Stimulated activated naive CD8-positive, alpha-beta T cell treated with anti-CD3 and anti-CD28 coated beads, Interleukin-15, amount 100 ng/mL, for 72 hours (primary cell): ENCODE measurements at places on chromosomes 13 and 19.

GRCh38 chr19:13165162-13165997 lies 15.2 kb downstream of the IER2 start:
- DNase-seq = no peak

DNA sequence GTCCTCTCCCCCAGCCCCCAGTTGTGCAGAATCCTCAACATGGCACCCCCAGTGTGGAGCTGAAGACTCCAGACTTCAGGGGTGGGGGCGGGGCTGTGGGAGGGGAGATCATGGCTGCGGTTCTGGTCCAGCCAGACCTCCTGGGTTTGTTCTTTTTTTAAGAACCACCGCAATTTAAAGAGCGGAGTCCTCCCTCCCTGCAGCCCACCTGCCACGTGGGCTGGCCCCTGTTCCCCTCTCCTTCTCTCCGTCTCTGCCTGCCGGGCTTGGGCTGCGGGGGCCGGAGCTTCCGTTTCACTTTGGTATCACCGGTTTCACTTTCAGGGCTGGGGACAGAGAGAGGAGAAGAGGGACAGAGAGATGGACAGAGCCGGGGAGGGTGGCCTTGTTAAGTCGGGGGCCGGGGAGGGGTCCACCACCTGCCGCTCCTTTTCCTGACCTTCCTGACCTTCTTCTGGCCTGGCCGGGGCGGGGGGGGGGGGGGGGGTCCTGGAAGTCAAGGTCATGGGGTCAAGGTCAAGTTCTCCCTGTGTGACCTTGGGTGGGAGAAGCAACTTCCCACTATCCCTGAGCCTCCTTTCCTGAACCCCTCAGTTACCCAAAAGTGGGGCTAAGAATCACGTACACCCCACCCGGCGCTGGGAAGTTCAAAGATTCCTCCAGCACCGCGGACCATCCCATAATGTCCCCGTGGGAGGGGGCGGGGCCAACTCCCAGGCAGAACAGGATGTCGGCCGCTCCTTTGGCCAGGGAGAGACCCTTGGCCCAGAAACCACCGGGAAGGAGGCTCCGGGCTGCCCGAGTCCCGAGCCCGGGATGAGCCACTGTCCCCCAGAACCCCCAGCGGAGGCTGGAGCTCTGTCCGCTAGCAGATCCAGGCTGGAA lies 11.3 kb upstream of the ZBTB7A start:
- DNase-seq = peak; percentile 55

DNA sequence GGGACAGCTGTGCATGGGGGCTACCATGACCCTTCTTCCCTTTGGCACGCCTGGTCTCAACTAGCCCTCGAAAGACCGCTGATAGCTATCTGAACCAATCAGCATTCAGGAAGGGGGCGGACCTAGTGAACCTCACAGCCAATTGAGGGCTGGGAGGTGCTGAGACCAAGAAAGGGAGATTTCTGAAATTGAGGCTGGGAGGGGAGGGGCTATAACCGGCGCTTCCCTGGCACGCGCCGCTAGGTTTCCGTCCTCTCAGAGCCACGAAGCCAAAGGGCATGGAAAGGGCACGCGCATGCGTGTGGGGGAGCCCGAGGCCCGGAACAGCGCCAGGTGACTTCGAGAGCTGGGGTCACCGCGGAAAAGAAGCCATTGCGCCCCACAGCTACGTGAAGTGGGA lies 4.2 kb upstream of the PAFAH1B3 start:
- DNase-seq = no peak

DNA sequence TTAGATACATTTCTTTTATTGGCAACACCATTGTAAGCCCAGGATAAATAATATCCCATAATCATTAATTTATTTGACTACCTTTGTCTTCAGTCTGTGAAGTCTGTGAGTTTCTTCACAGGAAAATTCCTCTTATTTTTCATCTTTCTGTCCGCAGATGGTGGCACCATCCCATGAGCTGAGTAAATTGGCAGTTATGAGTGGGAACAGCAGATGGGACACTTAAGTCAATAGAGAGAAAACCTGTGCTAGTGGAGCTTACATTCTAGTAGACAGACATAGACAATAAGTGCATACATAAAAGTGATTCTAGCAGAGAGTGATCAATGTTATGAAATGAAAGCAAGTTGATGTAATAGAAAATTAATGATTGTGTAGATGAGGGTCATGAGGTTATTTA lies 638.2 kb upstream of the MIR17HG start:
- no peak for DNase-seq

DNA sequence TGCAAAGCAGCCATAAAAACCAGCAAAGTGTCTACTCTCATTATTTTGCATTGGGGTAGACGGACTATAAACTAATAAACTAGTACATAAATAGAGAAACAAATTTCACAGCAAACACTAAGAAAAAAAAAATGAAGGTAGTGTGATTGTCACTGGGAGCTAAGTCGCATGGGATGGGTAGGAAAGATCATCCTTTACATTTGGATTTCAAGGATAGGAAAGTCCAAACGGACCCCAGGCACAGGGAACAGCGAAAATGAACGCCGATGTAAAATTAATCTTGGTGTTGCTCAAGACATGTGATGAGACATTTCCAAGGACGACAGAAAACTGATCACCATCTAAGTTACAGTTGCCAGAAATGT lies 690 bp upstream of the SGTA start:
- no peak for DNase-seq

DNA sequence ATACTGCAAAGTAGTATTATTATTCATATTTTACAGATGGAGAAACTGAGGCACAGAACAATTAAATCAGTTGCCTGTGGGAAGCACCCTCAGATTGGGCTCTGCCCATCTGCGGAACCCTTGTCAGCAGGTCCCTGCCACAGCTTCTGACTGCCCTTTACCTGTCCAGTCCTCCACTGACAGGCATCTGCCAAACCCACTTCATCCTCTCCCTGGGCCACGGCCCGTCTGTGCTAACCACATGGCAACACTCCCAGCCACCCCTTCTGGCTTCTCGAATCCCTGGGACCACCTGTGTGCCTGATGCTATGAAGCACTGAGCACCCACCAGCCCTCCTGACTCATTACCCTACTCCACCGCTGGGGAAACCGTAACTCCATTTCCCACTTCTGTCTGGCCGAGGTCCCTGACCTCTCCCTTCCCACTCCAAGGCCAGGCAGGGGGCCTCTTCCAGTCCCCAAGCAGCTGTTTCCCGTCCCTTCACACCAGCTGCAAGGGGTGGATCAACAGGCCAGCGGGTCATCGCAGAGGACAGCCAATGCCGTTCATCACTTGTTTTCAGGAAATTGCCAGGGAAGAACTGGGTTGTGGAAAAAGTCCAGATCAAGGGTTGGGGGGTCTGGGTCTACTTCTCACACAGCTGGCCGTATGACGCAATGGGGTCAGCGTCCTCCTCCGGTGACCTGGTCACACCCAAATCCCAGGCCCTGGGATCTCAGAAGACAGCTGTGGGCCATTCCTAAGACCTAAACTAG lies 2.5 kb downstream of the KANK3 start:
- no peak for DNase-seq

- no peak for DNase-seq
These were observed 58.1 kb downstream of the CELF5 start for GRCh38 chr19:3282564-3282963.

DNA sequence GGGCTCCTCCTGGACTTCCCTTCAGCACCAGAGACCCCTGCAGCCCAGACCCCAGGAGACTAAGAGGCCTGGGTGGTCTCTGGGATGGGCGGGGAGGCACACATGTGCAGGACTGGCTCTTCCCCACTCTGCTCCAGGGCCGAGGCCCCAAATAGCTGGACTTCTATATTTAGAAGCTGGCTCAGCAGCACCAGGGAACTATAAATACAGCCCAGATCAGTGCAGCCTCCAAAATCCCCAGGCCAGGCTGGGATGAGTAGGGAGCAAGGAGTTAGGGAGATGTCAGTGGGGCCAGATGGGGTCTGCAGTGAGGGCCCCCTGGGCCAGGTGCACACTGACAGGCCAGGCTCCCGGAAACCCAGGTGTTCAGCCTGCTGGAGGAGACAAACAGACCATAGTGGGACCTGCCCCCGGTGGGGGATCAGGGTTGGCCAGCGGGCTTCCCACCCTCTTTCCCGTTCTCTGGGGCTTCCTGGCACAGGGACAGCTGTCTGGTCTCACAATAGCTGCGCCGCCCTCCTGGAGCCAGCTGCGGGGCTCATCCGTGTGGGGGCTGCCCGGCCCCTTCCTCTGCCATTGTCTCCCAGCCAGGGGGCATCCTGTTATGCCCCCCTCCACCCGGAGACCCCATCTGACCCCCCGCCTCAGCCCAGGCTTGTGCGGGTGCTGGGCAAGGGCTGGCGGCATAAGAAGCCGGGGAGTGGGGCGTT lies 5.5 kb upstream of the ADGRE5 start:
- DNase-seq = no peak

DNA sequence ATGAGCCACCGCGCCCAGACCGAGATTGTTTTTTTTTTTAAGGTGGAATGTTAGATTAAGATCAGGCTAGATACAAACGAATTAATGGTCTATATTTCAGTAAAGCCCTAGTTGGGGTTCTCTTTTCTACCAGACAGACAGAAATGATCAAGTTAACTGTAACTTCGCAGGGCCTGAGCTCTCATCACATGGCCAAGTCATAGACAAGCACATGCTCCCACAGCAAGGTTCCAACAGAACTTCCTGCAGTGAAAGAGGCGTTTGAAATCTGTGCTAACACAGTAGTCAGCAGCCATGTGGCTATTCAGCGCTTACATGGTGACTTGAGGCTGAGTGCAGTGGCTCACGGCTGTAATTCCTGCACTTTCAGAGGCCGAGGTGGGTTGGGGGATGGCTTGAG lies 34.7 kb upstream of the SEMA6B start:
- no peak for DNase-seq

DNA sequence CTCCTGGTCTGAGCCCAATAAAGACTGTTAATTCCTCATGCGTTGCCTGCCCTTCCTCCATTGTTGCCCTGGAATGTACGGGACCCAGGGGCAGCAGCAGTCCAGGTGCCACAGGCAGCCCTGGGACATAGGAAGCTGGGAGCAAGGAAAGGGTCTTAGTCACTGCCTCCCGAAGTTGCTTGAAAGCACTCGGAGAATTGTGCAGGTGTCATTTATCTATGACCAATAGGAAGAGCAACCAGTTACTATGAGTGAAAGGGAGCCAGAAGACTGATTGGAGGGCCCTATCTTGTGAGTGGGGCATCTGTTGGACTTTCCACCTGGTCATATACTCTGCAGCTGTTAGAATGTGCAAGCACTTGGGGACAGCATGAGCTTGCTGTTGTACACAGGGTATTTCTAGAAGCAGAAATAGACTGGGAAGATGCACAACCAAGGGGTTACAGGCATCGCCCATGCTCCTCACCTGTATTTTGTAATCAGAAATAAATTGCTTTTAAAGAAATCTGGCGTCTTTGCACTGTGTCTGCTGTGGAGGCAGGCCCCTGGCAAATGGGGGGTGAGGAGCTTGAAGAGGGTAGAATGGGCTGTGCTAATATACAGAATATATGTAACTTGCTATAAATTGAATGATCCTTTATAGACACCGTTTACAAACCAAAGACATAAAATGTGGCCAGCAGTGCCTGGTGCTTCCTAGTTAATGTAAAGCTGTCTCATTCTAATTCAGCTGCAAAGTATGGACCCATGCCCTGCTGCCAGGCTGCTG lies 4.2 kb upstream of the RPS11 start:
- no peak for DNase-seq

DNA sequence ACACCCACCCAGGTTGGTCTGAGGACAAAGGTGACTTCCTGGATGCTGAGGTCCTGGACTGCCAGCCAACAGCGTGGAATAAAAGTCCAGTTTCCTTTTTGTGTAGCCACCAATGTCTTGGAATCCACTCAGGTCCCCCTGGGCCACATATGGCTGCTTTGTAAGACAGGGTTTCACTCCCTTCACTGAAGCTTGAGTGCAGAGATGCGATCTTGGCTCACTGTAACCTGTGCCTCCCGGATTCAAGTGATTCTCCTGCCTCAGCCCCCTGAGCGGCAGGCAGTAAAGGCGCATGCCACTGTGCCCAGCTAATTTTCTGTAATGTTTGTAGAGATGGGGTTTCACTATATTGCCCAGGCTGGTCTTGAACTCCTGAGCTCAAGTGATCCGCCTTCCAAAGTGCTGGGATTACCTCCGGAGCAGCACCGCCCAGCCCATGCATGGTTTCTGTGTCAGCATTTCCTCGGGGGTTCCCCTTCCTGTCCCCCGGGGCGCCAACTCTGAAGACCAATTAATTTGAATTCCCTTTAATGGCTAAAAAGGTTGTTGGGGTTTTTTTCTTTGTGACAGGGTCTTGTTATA lies 17.5 kb downstream of the KANK2 start:
- no peak for DNase-seq

DNA sequence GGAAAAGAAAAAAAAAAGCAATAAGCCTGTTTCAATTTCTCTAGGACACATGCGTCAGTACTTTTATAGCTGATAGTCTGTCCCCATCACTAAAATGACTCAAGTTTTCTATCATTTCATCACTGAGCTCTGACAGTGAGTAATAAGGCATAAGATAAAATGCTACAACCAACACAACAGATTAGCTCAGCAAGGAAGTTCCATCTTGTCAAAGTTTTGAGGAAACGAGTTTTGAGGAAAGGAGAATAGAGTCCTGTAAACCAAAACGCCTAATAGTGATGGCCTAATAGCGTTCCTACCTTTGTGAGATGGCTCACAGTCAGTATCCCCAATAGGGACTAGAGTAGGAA lies 145.1 kb downstream of the LACC1 start:
- DNase-seq = no peak

- peak; percentile 69 for DNase-seq
These were observed 37.6 kb upstream of the C1QTNF9 start for GRCh38 chr13:24271601-24272451.

- DNase-seq = no peak
These were observed 6.3 kb upstream of the POU4F1 start for GRCh38 chr13:78609464-78610205.

DNA sequence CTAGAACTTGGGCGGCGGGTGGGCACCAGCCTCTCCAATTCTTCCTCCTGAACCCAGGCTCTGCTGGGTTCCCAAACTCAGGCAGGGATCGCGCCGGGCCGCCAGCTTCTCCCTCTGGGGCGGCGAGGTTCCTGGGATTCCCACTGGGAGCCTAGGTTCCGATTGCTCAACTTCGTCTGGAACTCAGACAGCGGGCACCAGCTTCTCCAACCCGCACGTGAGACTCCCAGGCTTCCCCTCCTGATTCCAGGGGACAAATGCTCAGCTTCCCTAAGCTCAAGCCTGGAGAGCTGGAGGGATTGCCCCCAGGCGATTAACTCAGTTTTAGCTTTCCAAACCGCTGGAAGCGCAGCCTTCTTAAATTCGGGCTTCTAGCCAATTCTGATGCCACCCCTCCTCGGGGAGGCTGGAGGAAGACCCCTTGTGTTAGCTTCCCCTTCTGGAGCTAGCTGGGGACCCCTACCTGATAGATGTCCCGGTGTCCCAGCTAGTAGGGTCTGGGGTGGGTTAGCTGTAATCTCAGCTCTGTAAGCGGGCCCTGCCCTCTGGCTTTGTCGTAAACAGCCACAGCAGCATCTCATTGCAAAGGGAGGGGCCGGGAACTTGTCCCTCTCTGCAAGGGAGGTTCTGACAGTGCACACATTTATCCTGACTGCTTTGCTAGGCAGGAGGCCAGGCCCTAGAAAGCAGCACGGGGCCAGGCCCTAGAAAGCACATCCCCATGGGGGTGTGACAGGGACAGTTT lies 671 bp downstream of the MCOLN1 start:
- DNase-seq = no peak

DNA sequence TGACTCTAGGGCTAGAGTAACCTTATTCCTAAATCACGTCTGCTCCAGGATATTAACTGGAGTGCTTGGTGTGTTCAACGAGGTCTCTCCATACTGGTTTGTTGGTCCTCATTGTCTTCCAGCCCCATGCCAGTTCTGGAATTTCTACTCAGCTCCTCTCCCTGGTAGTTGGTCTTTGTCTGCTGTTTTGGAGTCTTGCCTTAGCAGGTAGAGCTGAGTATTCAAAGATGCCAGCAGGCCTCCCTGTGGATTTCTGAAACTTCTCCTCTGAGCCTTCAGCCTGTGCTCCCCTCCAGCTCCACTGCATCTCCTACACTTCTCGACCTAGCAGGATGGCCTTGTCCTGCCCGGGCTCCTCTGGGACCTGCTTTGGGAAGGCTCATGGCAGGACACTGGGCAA lies 25.5 kb downstream of the SOX1 start:
- no peak for DNase-seq
